ENCODE measurements at places on chromosomes 13 and 19. TPM values are rescaled to one million over a fixed set of nuclear protein-coding genes. Genes with fewer than 3 reads are reported as not detected.

- H3K27me3 ChIP-seq, result no peaks in the 10 kb centered on the region
- H3K4me1 ChIP-seq, result no peaks in the 10 kb centered on the region
- H3K27ac ChIP-seq, result no peak overlapping the region
- H3K36me3 ChIP-seq, result no peaks in the 10 kb centered on the region
- H3K4me3 ChIP-seq, result no peak overlapping the region
Measured at GRCh38 chr13:93621966-93622365, 395.4 kb downstream of the GPC6 start.

GRCh38 chr13:46551410-46552302, 1.3 kb upstream of the LRCH1 start:
- no peaks in the 10 kb centered on the region for H3K4me1 ChIP-seq
- H3K27me3 ChIP-seq, result no peaks in the 10 kb centered on the region
- peak overlapping the region; percentile 69 for H3K4me3 ChIP-seq

GRCh38 chr13:114044486-114044885, 70.6 kb upstream of the C13orf46 start:
- no peak overlapping the region for H3K27ac ChIP-seq
- H3K36me3 ChIP-seq, result no peaks in the 10 kb centered on the region
- no peaks in the 10 kb centered on the region for H3K4me1 ChIP-seq
- H3K4me3 ChIP-seq, result no peak overlapping the region
- no peaks in the 10 kb centered on the region for H3K27me3 ChIP-seq
- no peak for DNase-seq

DNA sequence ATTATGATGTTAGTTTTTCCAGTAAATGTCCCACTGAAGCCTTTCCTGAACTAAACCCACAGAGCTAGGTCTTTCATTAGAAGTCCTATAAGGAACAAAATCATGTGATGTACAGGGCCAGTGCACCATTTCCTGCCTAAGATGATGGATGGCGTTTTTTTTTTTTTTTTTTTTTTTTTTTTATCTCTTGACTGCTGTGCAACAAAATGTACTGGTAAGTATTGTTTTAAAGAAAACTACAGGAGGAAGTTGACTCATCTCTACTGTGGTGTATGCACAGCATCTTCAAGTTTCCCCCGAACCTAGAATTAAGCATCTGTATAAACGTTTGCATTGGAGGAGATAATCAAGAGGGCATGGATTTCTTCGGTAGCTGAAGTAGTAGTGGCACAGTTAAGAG, 197.5 kb downstream of the NBEA start:
- no peak overlapping the region for H3K4me3 ChIP-seq
- DNase-seq, result no peak
- no peaks in the 10 kb centered on the region for H3K36me3 ChIP-seq

DNA sequence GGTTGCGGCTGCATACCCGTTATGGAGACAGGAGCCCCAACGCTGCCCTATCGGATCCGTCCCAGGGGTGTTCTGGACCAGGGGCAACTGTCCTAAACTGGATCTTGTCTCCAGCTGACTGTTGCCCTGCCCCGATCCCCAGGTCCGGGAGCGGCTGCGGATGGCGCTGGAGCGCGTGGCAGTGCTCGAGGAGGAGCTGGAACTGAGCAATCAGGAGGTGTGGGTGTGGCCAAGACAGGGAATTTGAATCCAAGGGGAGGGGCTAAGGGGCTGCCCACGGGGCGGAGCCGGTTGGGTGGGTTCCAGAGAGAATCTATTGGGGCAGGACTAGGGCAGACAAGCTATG, 9.9 kb downstream of the PPFIA3 start:
- H3K36me3 ChIP-seq, result no peaks in the 10 kb centered on the region
- no peaks in the 10 kb centered on the region for H3K4me1 ChIP-seq
- no peak for DNase-seq
- H3K27ac ChIP-seq, result no peak overlapping the region

- H3K27me3 ChIP-seq, result no peaks in the 10 kb centered on the region
- H3K27ac ChIP-seq, result no peak overlapping the region
Measured at GRCh38 chr13:66665991-66666390, 564.1 kb downstream of the PCDH9 start.

GRCh38 chr13:61110732-61111131, 304.9 kb downstream of the PCDH20 start:
- H3K27ac ChIP-seq, result no peak overlapping the region
- no peaks in the 10 kb centered on the region for H3K4me1 ChIP-seq
- H3K36me3 ChIP-seq, result no peaks in the 10 kb centered on the region
- no peak for DNase-seq
- no peak overlapping the region for H3K4me3 ChIP-seq
- H3K27me3 ChIP-seq, result no peaks in the 10 kb centered on the region

DNA sequence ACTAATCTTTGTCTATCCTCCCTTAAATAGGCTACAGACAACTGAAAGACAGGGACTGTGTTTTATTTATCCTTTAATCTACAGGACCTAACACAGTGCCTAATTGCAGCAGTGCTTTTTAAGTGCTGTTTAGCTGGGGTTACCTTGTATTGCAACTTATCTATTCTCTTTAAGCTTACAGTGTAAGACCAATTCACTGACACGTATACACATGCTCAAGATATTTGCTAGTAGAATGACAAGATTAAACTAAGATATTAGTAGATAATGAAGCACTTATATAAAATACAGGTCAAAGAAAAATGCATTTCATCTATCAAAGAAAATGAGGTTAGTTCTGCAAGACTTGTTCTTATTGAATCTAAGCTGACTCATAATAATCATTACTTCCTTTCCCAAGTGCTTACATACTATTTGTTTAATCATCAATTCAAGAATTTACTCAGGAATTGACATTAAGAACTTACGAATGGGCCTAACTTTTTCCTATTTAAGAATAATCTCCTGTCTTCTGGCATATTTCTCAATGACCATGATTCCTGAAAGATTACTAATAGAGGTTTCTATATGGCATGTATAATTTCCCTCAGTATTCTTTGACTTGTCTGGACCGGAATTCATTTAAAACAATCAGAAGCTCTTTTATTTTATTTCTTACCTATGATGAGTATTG, 75.8 kb upstream of the MAB21L1 start:
- H3K27me3 ChIP-seq, result no peaks in the 10 kb centered on the region
- H3K27ac ChIP-seq, result no peak overlapping the region
- no peaks in the 10 kb centered on the region for H3K36me3 ChIP-seq

GRCh38 chr19:8333767-8334457, 9.2 kb downstream of the KANK3 start:
- no peak for DNase-seq
- H3K27me3 ChIP-seq, result no peaks in the 10 kb centered on the region
- H3K4me1 ChIP-seq, result no peaks in the 10 kb centered on the region
- no peak overlapping the region for H3K4me3 ChIP-seq
- H3K36me3 ChIP-seq, result no peaks in the 10 kb centered on the region

DNA sequence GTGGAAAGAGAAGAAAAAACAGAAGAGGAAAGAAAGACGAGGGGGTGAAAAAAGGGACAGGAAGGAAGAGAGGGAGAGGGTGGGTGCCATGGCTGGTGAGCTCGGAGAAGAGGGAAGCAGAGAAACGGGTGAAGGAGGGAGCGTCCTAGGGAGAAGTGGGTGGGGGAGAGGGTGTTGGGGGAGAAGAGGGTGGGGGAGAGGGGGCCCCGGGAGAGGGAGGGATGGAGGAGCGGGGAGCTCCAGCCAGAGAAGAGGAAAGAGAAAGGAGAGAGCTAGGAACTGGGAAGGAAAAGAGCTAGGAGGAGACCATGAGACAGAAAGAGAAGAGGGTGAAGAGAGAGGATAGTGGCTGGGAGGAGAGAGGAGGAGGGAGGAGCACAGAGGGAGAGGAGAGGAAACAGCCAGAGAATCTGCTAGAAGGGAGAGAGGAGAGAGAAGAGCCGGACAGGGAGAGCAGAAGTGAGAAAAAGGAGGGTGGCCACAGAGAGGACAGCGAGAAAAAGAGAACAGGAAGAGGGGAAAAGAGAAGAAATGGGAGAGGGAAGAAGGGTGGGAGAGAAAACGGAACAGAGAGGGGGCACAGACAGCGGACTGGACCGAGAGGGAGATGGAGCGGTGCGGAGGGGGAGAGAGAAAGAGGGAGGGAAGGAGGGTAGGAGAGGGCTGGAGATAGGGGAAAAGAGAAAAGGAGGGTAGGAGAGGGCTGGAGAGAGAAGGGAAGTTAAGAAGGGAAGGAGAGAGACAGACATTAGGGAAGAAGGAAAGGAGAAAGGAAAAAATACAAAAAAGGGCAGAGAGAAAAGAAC, 11.9 kb upstream of the GARIN5A start:
- DNase-seq, result no peak
- no peaks in the 10 kb centered on the region for H3K36me3 ChIP-seq
- H3K27ac ChIP-seq, result no peak overlapping the region
- H3K4me3 ChIP-seq, result no peak overlapping the region

DNA sequence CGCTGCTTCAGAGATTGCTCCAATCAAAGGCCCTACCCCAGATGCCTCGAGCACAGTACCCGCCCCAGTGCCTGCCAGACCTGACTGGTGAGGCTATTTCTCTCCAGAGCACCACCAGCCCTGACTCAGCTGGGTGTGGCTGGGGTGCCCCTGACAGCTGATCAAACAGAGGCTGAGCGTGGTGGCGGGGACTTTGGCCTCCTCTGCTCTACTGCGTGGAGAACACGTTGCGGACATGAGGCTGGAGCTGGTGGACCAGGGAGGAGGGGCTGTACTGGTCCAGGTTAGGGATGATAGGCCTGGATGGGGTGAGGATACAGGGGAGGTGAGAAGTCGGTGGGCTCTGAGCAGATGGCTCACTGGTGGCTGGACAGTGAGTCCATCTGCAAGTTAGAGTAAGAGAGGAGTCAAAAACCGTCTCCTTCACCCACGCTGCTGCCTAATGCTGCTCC, 3.5 kb upstream of the DOCK6 start:
- H3K36me3 ChIP-seq, result no peaks in the 10 kb centered on the region
- H3K4me3 ChIP-seq, result no peak overlapping the region
- H3K4me1 ChIP-seq, result no peaks in the 10 kb centered on the region

DNA sequence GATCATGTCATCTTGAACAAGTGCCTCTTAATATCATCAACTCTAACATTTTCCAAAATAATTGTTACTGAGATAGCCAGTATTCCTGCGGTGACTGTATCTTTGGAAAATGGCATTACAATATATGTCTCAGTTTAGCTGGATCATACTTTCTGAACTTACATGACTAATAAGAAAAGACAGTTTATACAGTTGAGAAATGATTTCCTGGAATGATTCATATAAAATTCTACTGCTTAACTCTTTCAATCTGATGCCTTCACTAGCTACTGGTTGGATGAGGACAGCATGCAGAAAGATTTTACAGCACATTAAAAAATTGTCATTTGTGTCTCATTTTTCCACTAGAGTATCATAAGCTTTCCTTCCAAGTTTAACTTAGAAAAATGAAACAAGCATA, 302.1 kb downstream of the PCDH17 start:
- H3K4me1 ChIP-seq, result no peaks in the 10 kb centered on the region
- no peak overlapping the region for H3K27ac ChIP-seq
- no peaks in the 10 kb centered on the region for H3K27me3 ChIP-seq
- H3K4me3 ChIP-seq, result no peak overlapping the region
- DNase-seq, result no peak
- no peaks in the 10 kb centered on the region for H3K36me3 ChIP-seq

DNA sequence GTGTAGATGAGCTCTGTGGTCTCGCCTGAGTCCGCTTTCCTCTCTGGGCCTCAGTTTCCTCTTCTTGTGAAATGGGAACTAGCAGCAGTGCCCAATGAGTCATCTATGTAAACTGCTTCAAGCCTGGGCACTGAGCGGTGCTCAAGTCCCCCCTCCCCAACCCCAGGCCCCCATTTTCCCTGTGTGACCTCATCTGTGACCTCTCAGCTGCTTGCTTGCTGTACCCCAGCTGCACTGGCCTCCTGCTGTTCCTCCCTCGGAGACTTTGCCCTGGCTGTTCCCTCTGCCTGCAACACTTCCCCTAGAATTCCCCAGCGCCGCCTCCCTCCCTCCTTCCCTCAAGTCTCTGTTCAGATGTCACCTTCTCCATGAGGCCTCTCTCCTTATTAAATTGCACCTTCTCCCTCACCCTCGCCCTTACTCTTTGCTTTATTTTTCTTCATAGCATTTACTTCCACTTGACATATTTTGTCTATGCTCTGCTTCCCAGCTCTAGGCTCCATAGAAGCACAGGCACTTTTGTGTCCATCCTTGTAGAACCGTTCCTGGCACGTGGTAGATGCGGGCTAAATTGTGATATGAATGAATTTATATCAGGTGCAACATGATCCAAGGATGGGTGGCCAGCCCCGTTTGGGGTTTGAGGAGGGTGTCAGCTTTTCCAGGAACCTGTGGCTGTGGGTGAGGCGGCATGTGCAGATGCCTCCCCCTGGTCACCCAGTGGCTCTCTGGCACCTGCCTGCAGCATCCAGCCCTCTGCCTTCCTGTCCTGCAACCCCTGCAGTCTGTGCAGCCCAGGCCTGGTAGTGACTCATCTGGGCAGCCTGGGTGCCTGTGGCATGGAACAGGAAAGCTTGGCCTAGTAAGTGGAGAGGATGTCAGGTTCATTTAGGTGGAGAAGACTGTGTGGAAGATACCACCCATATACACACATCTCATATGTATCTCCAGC, 26.3 kb downstream of the SIPA1L3 start:
- no peaks in the 10 kb centered on the region for H3K27me3 ChIP-seq
- H3K27ac ChIP-seq, result peak overlapping the region; percentile 66
- H3K4me1 ChIP-seq, result peaks cover 7% of the 10 kb centered on the region
- DNase-seq, result no peak
- no peaks in the 10 kb centered on the region for H3K36me3 ChIP-seq
- peak overlapping the region; percentile 8 for H3K4me3 ChIP-seq

GRCh38 chr19:33603377-33603776, 18.4 kb upstream of the CHST8 start:
- no peaks in the 10 kb centered on the region for H3K27me3 ChIP-seq
- no peak overlapping the region for H3K4me3 ChIP-seq
- no peak overlapping the region for H3K27ac ChIP-seq
- no peaks in the 10 kb centered on the region for H3K4me1 ChIP-seq
- DNase-seq, result no peak
- no peaks in the 10 kb centered on the region for H3K36me3 ChIP-seq

DNA sequence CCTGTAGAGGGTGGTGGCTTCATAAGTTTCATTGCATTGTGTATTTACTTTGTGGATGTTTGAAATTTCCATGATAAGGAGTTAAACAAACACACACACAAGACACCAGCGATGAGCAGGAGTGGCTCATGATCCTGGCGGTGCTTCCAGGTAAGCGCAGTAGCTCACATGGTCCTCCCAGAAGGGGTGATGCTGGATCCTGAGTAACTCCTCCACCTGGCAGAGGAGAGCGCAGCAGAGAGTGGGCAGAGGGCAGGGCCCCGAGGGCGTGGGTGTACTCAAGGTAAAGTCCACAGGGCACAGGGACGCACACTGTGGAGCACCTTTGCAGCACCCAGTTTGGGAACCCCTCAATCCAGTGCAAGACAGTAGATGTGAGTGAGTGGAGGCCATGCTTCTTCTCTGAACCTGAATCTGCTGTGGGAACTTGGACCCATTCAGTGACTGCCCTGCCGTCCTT, 54.0 kb downstream of the RFX2 start:
- H3K27me3 ChIP-seq, result no peaks in the 10 kb centered on the region
- H3K36me3 ChIP-seq, result no peaks in the 10 kb centered on the region
- H3K4me3 ChIP-seq, result no peak overlapping the region
- no peaks in the 10 kb centered on the region for H3K4me1 ChIP-seq
- DNase-seq, result no peak

The ZNF135 gene
- total RNA-seq, result 19.3 TPM

The OR7D2 gene
- total RNA-seq, result not detected

The SRRM5 gene
- total RNA-seq, result 0.59 TPM
